ENCODE measurements at places on chromosomes 7 and 10. TPM values are rescaled to one million over a fixed set of nuclear protein-coding genes. Genes with fewer than 3 reads are reported as not detected.

The ZNF25 gene
- total RNA-seq = 10.7 TPM

The FOXI2 gene
- total RNA-seq = not detected

The SND1 gene
- total RNA-seq = 198 TPM

The SPDYE2B gene
- not detected for total RNA-seq

The SLIT1 gene
- not detected for total RNA-seq

The SEMA4G gene
- 1.4 TPM for total RNA-seq

The USP54 gene
- 11.8 TPM for total RNA-seq

The CCZ1B gene
- total RNA-seq = 16.7 TPM

The RBM48 gene
- 7.5 TPM for total RNA-seq

The PLAC9 gene
- 260 TPM for total RNA-seq

The CPN1 gene
- total RNA-seq = not detected

The ARHGEF35 gene
- total RNA-seq = 0.60 TPM

The DKK1 gene
- total RNA-seq = 95.7 TPM

The MYOZ1 gene
- total RNA-seq = not detected

The TCAF2 gene
- total RNA-seq = 1.8 TPM

The CNPY1 gene
- total RNA-seq = not detected

The PLCE1 gene
- 6.0 TPM for total RNA-seq

The ZWINT gene
- 7.7 TPM for total RNA-seq

The RHOBTB1 gene
- total RNA-seq = 9.2 TPM

The FAM237B gene
- not detected for total RNA-seq

The ZNF239 gene
- total RNA-seq = 1.2 TPM

The ZNF804B gene
- total RNA-seq = not detected

The MAGI2 gene
- total RNA-seq = 6.3 TPM

The ADCY1 gene
- total RNA-seq = 1.9 TPM

The COL17A1 gene
- total RNA-seq = 0.23 TPM

The NPSR1 gene
- not detected for total RNA-seq

Data from pericardium fibroblast (primary cell).